T-cell (primary cell): ENCODE measurements at places on chromosomes 7 and 10. TPM values are rescaled to one million over a fixed set of nuclear protein-coding genes. Genes with fewer than 3 reads are reported as not detected.

OR9A2 gene
- total RNA-seq = not detected

CNNM1 gene
- 0.25 TPM for total RNA-seq

TMEM178B gene
- total RNA-seq = 0.32 TPM

- H3K4me3 ChIP-seq = no peak overlapping the region
- H3K27me3 ChIP-seq = no peaks in the 10 kb centered on the region
- DNase-seq = no peak
- H3K36me3 ChIP-seq = no peaks in the 10 kb centered on the region
- peaks cover 17% of the 10 kb centered on the region for H3K4me1 ChIP-seq
- H3K27ac ChIP-seq = no peak overlapping the region
These were observed 51.3 kb downstream of the MDFIC start for GRCh38 chr7:114973147-114973546.

DNA sequence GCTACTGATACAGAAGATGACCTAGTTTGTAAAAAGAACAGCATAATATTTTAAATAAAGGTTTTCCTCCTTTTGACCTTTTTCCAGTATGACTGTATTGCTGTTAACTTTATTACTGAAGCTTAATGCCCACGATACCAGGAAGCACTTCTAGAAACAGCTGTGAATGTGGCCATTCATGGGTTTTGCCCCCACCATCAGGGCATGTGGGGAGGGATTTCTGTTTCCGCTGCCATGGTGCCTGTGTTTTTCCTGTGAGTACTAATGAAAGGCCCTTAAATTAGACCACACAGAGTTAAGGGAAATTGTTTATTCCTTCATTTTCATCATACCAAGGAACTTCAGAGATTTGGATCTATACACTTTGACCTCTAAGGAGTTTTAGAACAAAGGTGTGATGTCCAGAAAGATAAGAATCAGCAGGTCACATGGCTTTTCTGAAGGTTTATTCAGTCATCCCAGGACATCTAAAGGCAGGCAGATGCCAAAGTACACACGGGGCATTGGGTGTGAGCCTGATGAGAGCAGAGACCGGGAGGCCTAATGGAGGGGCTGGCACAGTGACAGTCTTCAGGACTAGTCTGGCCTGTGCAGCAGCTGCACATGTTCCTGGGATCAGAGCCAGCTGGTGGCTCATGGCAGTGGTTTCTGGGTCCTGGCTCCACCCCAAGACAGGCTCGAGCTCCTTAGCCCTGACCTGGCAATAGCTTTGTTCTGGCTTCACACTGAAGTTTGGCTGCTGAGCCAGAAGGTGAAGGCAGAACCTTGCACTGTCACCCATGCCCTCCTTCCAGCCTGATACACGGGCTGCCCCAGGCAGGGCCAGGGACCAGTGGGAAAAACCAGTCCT, 190.9 kb downstream of the REEP3 start:
- no peak for DNase-seq
- H3K4me3 ChIP-seq = no peak overlapping the region
- no peak overlapping the region for H3K27ac ChIP-seq
- H3K36me3 ChIP-seq = no peaks in the 10 kb centered on the region
- H3K4me1 ChIP-seq = no peaks in the 10 kb centered on the region

DNA sequence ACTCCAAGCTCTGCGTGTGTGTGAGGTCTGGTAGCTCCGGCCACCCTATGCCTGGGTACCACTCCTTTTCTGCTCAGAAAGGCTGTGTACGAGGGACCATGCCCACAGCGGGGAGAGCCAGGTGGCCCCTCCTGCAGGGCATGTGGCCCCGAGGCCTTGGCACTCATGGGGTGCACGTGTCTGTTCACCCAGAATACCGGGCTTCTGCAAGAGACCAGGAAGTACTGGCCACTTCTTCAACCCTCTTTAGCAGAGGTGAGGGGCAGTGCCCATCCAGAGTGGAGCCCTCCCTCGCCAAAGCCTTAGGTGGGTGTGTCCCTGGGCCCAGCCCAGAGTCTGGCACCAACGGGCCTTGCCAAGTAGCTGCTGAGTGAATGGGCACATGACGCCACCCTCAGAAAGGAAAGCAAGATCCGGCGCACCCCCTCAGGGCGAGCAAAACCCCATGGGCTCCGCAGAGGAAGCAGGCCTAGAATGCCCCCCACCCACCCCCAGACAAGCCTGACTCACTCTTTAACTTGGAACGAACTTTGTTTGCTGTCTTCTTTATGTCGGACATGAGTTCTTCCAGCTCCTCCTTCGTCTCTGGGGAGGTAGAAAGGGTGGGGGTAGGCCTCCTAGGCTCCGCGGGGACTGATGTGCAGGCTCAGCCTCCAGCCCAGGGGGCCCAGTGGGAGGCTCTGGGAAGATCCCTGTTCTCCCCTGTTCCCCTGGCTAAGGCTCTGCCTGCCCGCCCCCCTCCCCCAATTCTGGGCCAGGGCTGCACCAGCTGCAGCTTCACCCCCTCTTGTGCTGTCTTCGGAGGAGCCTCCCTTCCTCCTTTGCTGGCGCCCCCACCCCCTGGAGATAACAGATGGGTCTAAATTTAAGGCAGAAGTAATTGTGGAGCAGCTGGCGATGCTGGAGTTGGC, 14.6 kb downstream of the STX1A start:
- DNase-seq = no peak
- H3K36me3 ChIP-seq = no peaks in the 10 kb centered on the region
- no peak overlapping the region for H3K4me3 ChIP-seq
- H3K27me3 ChIP-seq = no peaks in the 10 kb centered on the region
- peaks cover 19% of the 10 kb centered on the region for H3K4me1 ChIP-seq
- no peak overlapping the region for H3K27ac ChIP-seq

DNA sequence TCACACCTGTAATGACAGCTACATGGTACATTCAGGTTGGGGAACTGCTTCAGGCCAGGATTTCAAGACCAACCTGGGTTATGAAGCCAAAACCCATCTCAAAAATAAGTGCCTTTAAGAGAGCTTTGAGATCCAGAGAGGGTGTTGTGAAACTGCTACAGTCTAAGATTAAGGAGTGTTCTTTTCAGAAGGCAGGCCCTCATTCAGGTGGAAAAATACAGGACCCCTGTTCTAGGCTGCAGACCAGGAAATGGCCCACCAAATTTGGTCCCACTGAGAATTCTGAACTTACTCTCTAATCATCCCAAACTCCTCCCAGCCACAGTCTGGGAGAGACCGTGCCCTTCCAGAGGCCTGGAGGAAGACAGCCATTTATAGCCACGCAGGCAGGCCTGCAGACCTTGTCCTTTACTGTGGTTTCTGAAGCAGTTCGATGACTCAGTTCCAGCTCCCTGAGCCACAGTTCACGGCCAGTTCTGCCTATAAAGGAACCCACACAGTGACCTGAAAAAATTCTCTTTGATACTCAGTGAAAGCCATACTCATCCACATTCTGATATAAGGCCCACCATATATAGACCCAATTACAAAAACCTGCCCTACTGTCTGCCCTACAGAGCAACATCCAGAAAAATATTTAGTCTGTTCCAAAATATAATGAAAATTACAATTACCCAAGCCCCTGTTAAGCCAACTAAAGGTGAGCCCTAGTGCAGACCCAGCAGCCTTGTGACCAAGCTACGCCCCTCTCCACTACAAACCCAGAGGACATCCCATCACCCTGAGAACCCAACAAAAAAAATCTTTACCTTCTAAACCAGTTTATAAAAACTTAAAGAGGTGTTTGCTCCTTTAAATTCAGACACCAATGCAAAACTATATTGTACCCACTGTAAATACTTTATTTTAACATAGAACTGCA, 21.2 kb downstream of the ZNF680 start:
- no peaks in the 10 kb centered on the region for H3K27me3 ChIP-seq
- H3K27ac ChIP-seq = no peak overlapping the region
- H3K4me3 ChIP-seq = no peak overlapping the region
- no peak for DNase-seq

GRCh38 chr7:104859754-104860426, 154.1 kb upstream of the KMT2E start:
- no peaks in the 10 kb centered on the region for H3K27me3 ChIP-seq
- H3K27ac ChIP-seq = no peak overlapping the region
- peaks cover 11% of the 10 kb centered on the region for H3K4me1 ChIP-seq
- no peaks in the 10 kb centered on the region for H3K36me3 ChIP-seq

DNA sequence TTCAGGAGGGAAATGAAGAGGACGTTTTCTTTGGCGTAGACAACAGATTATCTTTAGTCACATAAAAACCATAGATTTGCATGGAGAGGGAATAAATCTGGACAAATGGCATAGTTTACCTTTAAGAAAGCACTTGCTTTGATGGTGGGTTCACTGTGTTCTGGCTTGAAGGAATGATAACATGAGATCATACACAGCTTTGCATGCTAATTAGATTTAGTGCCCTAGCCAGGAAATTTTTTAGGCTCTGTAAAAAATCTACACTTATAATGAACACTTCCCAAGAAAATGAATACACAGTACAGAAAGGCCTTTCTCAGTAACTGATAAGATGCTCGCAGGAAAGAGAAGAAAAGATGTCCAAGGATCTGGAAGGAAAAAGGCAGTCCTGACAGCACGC, 218.2 kb upstream of the AOAH start:
- H3K4me3 ChIP-seq = no peak overlapping the region
- H3K4me1 ChIP-seq = peaks cover 12% of the 10 kb centered on the region
- H3K36me3 ChIP-seq = peaks cover 3% of the 10 kb centered on the region

DNA sequence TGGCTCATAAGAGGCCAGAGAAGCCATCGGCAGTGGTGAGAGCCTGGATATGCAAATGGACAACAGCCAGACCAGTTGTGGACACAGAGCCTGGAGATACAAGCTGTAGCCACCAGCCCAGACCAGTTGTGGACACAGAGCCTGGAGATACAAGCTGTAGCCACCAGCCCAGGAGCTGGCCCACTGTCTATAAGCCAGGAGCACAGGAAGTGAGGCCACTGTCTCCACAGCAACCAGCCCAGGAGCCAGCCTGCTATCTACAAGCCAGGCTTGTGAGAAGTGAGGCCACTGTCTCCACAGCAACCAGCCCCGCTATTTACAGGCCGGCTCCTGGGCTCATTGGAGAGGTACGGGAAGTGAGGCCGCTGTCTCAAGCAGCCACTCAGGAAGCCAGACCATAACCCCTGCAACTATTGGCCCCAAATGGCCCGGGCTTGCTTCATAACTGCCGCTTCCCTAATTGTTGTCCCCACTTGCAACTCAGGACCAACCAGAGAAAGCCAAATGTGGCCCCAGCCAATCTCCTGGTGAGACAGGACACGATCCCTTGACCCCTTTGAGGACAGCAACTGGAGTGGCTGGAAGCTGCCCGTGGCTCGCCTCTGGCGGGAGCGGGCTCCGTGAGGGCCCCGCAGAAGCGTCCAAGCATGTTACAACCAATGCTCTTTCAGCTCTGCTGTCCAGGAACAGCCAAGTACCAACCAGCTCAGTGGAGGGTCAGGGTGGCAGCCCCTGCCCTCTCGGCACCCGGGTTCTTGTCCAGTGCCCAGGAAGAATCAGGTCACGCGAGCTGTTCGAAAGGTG, 44.1 kb upstream of the CNPY1 start:
- no peaks in the 10 kb centered on the region for H3K36me3 ChIP-seq
- no peaks in the 10 kb centered on the region for H3K27me3 ChIP-seq
- H3K4me3 ChIP-seq = no peak overlapping the region
- DNase-seq = no peak

DNA sequence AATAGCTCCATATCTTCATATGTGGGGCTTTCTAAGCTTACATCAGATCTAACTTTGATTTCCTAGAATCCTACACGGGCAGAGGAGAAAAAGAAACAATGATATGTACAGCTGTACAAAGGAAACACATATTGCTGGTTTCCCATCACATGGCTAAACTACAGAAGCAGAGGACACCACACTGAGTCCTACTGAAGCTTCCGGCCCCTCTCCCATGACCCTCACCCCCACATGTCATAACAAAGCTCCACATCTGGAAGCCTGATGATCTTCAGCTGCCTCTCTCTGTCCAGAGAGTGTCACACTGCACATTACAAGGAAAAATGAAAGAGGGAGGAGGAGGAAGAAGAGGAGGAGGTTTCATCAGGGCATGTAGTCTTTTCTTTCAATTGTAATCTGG, 14.0 kb downstream of the SLC16A12 start:
- no peaks in the 10 kb centered on the region for H3K4me1 ChIP-seq
- H3K27me3 ChIP-seq = no peaks in the 10 kb centered on the region
- H3K4me3 ChIP-seq = no peak overlapping the region

- DNase-seq = no peak
- no peak overlapping the region for H3K4me3 ChIP-seq
- H3K27me3 ChIP-seq = no peaks in the 10 kb centered on the region
- H3K36me3 ChIP-seq = peaks cover 39% of the 10 kb centered on the region
- no peak overlapping the region for H3K27ac ChIP-seq
- peaks cover 5% of the 10 kb centered on the region for H3K4me1 ChIP-seq
These were observed 38.4 kb downstream of the CARD11 start for GRCh38 chr7:3005257-3005656.

GRCh38 chr7:129903935-129904334, 48.8 kb downstream of the UBE2H start:
- peaks cover 6% of the 10 kb centered on the region for H3K36me3 ChIP-seq
- no peak overlapping the region for H3K27ac ChIP-seq
- H3K4me1 ChIP-seq = peaks cover 30% of the 10 kb centered on the region
- no peak for DNase-seq
